Naive B cell (primary cell): ENCODE measurements at places on chromosomes 6 and 20.

- DNase-seq = no peak
These were observed 10.8 kb upstream of the UST start for GRCh38 chr6:148735989-148736388.

DNA sequence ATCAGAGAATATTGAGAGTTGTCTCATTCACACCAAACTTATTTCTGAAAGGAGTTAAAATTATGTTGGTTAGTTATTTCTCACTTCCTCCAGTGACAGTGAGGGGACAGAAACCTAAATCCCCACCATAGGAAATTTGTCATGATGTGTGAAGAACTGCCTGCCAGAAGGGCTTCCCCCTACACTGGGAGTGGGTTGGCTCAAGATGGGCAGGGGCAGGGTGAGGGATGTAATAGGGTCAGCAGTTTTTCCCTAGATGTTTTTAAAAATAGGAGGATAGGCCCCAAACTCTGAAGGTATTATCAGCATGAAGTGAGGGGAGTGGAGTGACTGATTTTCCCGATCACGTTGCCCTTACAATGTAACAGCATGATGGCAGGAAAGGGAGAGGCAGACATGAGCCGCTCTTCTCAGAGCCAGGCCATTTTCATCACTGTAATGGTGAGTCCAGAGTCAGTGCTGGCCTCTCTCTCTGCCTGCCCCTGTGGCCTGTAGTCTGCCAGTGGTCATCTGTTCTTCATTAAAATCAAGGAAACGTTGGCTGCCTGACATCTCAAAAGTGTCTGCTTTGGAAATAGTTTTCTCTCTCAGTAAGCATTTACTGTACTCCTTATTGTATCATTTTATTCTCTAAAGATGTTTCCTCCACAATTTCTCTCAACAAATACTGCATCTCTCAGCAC is 59.8 kb upstream of the SYNJ2 start:
- no peak for DNase-seq

- DNase-seq = no peak
These were observed 8.5 kb downstream of the IGF2R start for GRCh38 chr6:159977255-159977903.

- no peak for DNase-seq
These were observed 25.4 kb upstream of the TCP11 start for GRCh38 chr6:35166520-35166919.

GRCh38 chr20:11807054-11808048 is 110.3 kb upstream of the BTBD3 start:
- no peak for DNase-seq

DNA sequence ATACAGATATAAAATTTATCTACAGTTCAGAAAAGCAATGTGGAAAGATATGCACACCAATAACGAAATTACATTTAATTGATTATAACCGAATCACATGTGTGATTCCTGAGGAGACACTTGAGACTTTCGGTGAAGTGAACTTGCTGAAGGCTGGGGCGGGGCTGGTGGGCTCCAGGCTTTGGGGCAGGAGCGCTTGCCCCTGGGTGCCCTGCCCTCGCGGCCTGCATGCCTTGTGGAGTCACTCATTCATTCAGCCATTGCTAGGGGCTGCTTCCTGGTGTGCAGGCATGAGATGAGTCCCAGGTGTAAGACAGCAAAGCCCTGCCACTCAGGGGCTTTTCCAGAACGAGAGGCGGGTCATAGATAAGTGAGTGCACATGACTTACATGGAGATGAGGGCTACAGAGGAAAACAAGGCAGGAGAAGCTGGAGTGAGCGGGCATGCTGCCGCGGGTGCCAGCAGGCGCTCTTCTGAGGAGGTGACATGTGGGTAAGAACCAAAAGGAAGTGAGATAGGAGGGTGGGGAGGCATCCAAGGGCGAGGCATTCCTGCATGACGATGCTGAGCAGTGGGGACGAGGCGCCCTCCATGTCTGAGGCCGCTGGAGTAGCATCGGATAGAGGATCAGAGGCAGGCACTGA is 88.7 kb downstream of the BMP7 start:
- DNase-seq = no peak
